ENCODE measurements at places on chromosomes 7 and 10.

DNA sequence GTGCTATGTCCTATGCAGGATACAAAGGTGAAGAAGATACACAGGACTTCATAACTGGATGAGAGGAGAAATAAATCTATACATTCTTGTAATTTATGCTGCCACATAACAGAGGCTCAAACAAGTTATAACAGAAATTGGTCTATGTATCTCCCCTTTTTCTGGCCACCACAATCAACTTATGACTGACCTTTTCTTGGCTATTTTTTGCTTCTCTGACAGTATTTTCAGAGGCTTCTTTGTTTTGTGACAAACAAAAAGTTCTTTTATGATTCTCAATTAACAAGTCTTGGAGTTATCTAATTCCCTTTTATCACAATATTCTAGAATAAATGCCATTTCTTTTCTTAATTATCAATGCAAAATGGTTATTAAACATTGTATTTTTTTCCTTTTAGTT lies 953.0 kb upstream of the ZWINT start:
- DNase-seq = no peak

- DNase-seq = no peak
Observed at GRCh38 chr10:132665946-132666704, 119.8 kb downstream of the NKX6-2 start.

DNA sequence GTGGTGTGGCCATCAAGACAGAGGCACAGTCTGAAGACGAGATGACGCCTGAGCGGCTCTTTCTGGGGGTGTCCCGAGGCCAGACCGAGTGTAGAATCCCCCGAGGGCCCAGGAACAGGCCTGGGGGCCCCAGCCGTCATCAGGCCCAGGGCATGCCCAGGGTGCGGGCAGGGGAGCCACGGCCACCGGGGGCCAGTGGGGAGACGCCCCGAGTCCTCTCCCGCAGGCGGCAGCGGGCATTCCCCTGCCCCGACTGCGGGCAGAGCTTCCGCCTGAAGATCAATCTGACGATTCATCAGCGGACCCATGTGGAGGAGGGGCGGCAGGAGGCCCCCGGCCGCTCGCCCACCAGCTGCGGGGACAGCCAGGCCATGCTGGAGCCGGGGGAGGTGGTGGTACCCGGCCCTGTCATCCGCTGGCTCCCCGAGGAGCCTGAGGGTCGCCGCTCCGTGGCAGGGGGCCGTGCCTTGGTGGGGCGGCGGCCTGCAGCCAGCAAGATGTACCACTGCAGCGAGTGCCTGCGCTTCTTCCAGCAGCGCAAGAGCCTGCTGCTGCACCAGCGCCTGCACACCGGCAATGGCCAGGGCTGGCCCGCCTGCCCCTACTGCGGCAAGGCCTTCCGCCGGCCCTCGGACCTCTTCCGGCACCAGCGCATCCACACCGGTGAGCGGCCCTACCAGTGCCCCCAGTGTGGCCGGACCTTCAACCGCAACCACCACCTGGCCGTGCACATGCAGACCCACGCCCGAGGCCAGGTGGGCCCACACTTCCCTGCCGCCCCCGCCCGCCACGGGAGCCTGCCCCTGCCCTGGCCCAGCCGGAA lies 19.7 kb downstream of the ZNF783 start:
- DNase-seq = no peak

- no peak for DNase-seq
Observed at GRCh38 chr7:13276977-13277376, 589.5 kb downstream of the ARL4A start.

DNA sequence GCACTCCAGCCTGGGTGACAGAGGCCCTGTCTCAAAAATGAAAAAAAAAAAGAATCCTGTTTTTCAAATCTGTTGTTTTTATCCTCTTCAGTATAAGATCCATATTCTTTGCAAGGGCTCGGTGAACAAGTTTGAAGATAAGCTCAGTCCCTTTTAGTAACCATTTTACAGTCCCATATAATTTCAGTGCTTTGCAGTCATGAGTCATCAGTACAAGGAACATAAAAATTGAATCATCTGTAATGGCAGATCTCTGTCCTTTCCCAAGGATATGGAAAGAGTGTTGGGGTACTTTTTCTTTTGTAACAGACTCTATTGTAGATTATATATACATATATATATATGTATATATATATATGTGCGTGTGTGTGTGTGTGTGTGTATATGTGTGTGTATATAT lies 52.2 kb upstream of the ZPBP start:
- DNase-seq = no peak

DNA sequence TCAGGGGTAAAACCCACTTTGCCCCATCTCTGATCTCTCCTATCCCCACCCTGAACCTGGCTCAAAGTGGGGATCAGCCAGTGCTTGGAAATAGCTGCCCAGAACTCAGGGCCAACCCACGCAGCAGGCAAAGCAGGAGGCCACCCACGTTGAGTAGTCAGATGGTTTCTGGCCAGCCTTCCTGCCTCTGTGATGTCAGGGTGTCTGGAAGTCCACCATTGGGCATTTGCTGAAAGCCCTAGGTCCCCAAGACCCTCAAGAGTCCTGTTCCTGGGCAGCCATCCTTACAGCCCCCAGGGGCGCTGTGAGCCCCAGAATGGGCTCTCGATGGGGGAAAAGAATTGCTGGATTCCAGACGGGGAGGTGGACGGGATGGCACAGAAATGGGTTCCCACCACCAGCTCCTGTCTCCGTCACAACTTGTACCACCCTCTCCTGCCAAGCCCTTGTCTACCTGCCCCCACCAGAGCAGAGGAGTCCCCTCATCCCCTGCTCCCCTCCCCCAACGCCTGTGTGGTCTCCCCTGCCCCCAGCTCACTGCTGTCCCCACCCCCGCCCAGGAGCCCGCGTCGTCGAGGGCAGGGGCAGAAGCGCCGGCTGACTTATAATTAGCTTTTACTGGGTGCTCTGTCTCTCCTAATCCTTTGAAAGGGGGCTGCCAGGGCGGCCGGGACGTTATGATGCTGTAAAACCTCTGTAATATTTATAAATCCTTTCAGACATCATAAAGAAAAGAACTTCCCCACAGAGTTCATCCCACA lies 3.9 kb downstream of the MYL10 start:
- no peak for DNase-seq

GRCh38 chr7:149292462-149292823 lies 30.4 kb downstream of the ZNF783 start:
- no peak for DNase-seq

Measured in left lobe of liver (tissue), 2 donors.